Right atrium auricular region (tissue), 2 donors: ENCODE measurements at places on chromosomes 4 and X. TPM values are rescaled to one million over a fixed set of nuclear protein-coding genes. Genes with fewer than 3 reads are reported as not detected.

Gene NPNT
- total RNA-seq, result 5.5 TPM

Gene KCNIP4
- total RNA-seq, result not detected

Gene DCAF12L1
- total RNA-seq, result not detected

- H3K4me1 ChIP-seq, result peaks cover 51% of the 10 kb centered on the region
- peak overlapping the region; percentile 63 for H3K27ac ChIP-seq
- peaks cover 49% of the 10 kb centered on the region for H3K36me3 ChIP-seq
- H3K27me3 ChIP-seq, result no peaks in the 10 kb centered on the region
- no peak overlapping the region for H3K4me3 ChIP-seq
These were observed 31.5 kb downstream of the NOP14 start for GRCh38 chr4:2931512-2932301.

GRCh38 chr4:153258750-153259149, 54.5 kb downstream of the TRIM2 start:
- H3K36me3 ChIP-seq, result no peaks in the 10 kb centered on the region
- H3K27me3 ChIP-seq, result no peaks in the 10 kb centered on the region
- no peak for DNase-seq
- H3K4me1 ChIP-seq, result peaks cover 10% of the 10 kb centered on the region
- no peak overlapping the region for H3K4me3 ChIP-seq
- H3K27ac ChIP-seq, result no peak overlapping the region

DNA sequence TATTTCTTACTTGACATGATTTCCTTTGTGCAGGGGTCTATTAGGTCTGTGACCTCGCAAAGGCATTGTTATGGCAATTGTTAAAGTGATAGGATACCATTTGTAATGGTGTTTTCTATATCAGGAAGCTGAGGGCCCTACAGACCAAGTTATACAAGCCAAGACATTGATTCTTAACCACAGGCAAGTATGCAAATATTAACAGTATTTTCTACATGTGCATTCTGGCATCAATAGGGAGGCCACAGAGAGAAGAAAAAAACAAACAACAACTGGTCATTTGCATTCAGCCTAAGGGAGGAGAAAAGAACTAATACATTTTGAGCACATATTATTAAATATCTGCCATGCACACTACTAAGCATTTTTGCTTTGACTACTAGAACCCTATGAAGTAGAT, 28.5 kb downstream of the GBA3 start:
- H3K4me3 ChIP-seq, result no peak overlapping the region
- DNase-seq, result no peak
- H3K36me3 ChIP-seq, result no peaks in the 10 kb centered on the region
- H3K4me1 ChIP-seq, result no peaks in the 10 kb centered on the region
- no peaks in the 10 kb centered on the region for H3K27me3 ChIP-seq
- no peak overlapping the region for H3K27ac ChIP-seq

DNA sequence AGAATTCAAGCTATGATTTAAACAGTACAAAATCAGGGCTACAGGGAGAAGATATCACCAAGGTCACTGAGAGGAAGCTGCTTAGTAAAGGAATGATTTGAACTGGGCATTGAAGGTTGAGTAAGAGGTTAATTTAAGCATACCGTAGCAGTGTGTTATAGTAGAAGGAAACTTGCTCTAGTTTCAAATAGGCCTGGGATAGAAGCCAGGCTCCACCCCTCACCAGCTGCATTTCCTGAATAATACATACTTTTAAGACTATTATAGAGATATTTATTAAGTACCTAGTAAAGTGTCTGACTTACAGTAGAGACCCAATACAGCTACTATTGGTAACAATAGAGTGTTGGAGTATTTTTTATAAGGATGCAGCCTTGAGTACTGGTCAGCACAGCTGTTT, 118.0 kb upstream of the GLRA2 start:
- no peaks in the 10 kb centered on the region for H3K27me3 ChIP-seq
- no peak for DNase-seq
- H3K4me3 ChIP-seq, result no peak overlapping the region
- H3K36me3 ChIP-seq, result no peaks in the 10 kb centered on the region

DNA sequence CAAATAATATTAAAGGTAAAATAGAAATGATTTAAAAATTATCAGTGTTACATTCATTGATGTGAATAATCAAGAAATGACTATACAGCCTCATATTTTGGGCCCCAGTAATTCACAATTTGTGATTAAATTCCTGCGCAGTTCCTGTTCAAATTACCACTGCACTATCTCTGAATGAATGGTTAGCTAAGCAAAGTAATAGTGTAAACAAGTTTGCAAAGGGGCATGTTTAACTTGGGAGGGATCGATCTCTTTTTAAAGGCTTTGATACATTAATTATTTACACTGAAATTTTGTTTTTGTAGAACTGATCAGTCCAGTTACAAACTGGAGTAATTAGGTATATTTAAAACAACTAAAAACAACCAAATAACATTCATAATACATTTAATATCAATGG, 784.4 kb downstream of the RPA4 start:
- H3K4me1 ChIP-seq, result no peaks in the 10 kb centered on the region
- H3K27me3 ChIP-seq, result no peaks in the 10 kb centered on the region
- H3K4me3 ChIP-seq, result no peak overlapping the region
- no peaks in the 10 kb centered on the region for H3K36me3 ChIP-seq

DNA sequence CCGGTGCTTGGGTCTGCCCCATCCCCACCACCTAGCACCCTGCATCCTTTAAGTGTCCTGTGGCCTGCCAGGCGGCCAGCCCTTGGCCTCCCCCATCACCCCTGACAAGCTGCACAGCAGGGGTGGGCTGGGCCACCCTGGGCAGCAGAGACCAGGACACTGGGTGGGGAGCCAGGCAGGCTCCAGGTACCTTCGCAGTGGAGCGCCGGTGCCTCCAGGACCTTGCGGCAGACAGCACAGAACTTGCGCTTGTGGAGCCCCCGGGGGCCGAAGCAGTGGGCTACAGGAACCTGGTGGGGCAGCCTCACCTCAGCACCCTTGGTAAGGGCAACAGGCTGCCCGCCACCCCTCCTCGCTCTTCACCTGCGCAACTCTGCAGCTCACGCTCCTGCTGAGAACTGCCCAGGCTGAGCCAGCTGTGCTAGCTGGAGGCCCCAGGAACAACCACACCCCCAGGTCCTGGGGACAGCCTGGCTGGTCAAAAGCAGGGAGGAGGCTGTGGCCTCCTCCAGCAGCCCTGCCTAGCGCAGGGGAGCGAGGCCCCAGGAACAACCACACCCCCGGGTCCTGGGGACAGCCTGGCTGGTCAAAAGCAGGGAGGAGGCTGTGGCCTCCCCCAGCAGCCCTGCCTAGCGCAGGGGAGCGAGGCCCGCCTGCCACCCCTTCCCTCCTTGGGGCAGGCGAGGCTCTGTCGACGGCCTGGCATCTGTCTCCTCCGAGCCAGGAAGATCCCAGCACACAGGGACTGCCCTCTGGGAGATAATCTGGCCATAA, 4.6 kb downstream of the DGKQ start:
- H3K4me1 ChIP-seq, result no peaks in the 10 kb centered on the region
- H3K4me3 ChIP-seq, result no peak overlapping the region
- no peaks in the 10 kb centered on the region for H3K36me3 ChIP-seq
- H3K27ac ChIP-seq, result no peak overlapping the region
- no peak for DNase-seq

GRCh38 chr4:141127884-141128283, 5.4 kb downstream of the RNF150 start:
- no peak overlapping the region for H3K4me3 ChIP-seq
- no peak overlapping the region for H3K27ac ChIP-seq
- H3K4me1 ChIP-seq, result peaks cover 3% of the 10 kb centered on the region
- DNase-seq, result no peak
- no peaks in the 10 kb centered on the region for H3K36me3 ChIP-seq
- H3K27me3 ChIP-seq, result no peaks in the 10 kb centered on the region

DNA sequence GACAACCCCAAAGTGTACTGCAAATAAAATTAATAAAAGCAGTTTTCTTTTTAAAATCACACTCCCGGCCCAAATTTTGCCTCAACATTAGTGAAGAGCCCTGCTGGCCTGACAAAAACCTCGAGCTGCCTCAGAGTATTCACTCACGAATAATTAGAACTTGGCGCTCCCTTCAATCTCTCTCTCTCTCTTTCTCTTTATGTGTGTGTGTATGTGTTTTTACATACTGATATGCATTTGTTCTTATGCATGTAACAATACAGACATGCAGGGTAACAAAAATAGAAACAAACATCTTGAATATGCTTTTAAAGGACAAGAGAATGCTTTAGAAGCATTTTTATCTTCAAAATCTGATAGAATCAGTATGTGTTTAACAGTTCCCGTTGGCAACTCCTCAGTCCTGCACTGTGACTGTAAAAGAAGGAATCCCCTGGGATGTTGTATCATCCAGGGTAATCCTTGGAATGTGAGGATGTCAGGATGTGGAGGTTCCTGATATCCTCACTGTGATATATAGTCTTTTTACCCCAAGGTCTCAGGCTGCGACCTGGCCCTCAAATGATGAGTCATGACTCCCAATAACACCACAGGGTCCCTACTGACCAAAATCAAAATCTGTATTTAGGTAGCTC, 53.0 kb downstream of the PTCHD1 start:
- H3K27me3 ChIP-seq, result no peaks in the 10 kb centered on the region
- H3K27ac ChIP-seq, result no peak overlapping the region
- no peak for DNase-seq
- no peak overlapping the region for H3K4me3 ChIP-seq

GRCh38 chr4:183945741-183946140, 40.6 kb downstream of the STOX2 start:
- H3K4me3 ChIP-seq, result no peak overlapping the region
- no peaks in the 10 kb centered on the region for H3K4me1 ChIP-seq
- H3K36me3 ChIP-seq, result no peaks in the 10 kb centered on the region
- no peak overlapping the region for H3K27ac ChIP-seq

DNA sequence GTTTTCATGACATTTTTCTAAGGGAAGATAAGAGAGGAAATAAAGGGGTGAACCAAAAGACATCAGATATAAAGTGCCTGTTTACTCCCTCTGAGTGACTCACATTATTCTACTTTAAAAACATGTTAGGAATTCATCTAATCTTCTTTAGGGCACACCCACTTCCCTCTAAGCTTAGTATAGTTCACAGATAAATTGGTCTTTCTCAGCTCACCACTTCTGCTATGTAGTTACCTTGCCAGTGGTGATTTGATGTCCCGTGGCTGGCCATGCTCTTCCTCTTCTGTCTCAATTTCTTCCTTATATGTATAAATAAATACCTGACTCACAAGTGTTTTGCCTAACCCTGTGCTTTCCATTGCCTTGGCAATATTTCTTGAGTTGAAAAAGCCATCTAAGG, 96.8 kb downstream of the PDLIM5 start:
- no peak for DNase-seq
- peaks cover 12% of the 10 kb centered on the region for H3K36me3 ChIP-seq
- H3K27ac ChIP-seq, result peak overlapping the region; percentile 80
- no peak overlapping the region for H3K4me3 ChIP-seq
- H3K4me1 ChIP-seq, result no peaks in the 10 kb centered on the region
- no peaks in the 10 kb centered on the region for H3K27me3 ChIP-seq

GRCh38 chrX:70166601-70167590, 10.4 kb upstream of the DGAT2L6 start:
- H3K27me3 ChIP-seq, result no peaks in the 10 kb centered on the region
- H3K4me3 ChIP-seq, result no peak overlapping the region
- peaks cover 9% of the 10 kb centered on the region for H3K4me1 ChIP-seq

DNA sequence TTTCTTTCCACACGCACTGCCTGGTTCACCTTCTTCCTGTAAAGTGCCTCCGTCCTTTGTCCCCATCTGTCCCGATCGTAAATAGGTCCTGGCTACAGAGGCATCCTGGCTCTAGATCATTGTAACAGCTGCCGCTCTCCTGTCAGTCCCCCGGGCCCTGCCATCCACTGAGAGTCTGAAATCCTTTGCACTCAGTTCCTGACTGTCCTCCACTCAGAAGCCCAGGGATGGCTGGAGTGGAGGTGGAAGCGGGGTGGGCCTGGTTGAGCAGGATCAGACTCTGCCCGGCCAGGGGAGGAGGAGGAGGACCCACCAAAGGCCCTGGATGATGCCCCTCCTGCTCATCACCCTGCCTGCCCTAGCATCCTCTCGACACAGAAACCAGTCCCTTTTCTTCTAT, 29.8 kb downstream of the PIGG start:
- no peak overlapping the region for H3K27ac ChIP-seq
- DNase-seq, result no peak
- no peak overlapping the region for H3K4me3 ChIP-seq
- H3K27me3 ChIP-seq, result no peaks in the 10 kb centered on the region
- no peaks in the 10 kb centered on the region for H3K4me1 ChIP-seq

- peak overlapping the region; percentile 67 for H3K4me3 ChIP-seq
- H3K27ac ChIP-seq, result peak overlapping the region; percentile 85
- H3K27me3 ChIP-seq, result no peaks in the 10 kb centered on the region
- H3K36me3 ChIP-seq, result no peaks in the 10 kb centered on the region
These were observed 394 bp upstream of the DYNLT3 start for GRCh38 chrX:37847733-37848197.

GRCh38 chr4:182748949-182749348, 168.2 kb downstream of the DCTD start:
- H3K4me3 ChIP-seq, result no peak overlapping the region
- DNase-seq, result no peak
- peaks cover 3% of the 10 kb centered on the region for H3K4me1 ChIP-seq
- no peaks in the 10 kb centered on the region for H3K27me3 ChIP-seq
- H3K27ac ChIP-seq, result peak overlapping the region; percentile 62

DNA sequence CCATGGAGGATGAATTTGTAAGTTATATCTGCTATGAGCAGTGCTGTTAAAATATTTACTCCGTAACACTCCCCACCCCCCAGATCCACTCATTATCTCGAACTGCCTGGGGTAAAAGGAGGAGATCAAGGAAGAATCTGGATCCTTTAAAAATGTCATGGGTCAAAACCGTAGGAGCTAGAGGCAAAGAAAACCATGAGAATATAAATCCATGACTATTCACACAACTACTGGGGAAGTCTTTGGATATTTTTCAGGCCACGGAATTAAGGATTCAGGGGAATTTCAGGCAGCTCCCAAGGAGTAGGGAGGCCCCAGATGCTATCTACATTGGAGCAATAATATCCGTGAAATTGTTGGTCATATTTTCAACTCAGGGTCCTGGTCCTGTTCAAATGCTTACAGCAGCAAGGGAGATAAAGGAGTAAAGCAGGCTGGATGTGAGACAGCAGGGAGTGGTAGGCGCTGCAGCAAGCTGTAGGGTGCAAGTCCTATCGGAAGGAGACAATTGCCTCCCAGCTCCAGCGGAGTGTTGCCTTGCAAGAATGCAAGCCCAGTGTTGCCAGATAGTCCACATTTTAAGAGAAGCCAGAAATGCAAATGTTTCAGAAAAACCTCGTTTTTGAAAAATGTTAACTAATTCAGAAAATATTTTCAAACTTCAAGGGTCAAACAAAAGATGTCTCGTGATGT, 116.2 kb upstream of the KIT start:
- H3K4me1 ChIP-seq, result no peaks in the 10 kb centered on the region
- no peak overlapping the region for H3K27ac ChIP-seq
- DNase-seq, result no peak
- no peaks in the 10 kb centered on the region for H3K27me3 ChIP-seq
- no peaks in the 10 kb centered on the region for H3K36me3 ChIP-seq
- no peak overlapping the region for H3K4me3 ChIP-seq

DNA sequence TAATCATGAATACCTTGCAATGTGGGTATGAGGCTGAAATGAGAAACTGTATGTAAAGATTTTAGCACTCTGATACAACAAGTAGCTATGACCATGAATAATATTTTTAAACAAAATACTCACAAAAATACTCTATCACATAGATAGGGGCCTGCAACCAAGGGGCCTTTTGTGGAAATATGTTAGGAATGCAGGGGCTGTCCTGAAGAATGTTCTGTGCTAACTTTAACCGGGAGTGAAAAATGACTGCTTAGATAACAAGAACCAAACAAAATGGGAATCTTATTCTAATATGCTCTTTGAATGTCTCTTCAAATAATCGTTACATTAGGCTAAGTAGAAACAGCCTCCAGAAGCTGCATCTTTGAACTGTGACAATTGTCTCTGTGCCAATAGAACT, 37.9 kb upstream of the GYPA start:
- DNase-seq, result no peak
- H3K27me3 ChIP-seq, result no peaks in the 10 kb centered on the region
- H3K4me3 ChIP-seq, result no peak overlapping the region
- H3K4me1 ChIP-seq, result no peaks in the 10 kb centered on the region
